ENCODE measurements at places on chromosomes 4 and X. TPM values are rescaled to one million over a fixed set of nuclear protein-coding genes. Genes with fewer than 3 reads are reported as not detected.

DNA sequence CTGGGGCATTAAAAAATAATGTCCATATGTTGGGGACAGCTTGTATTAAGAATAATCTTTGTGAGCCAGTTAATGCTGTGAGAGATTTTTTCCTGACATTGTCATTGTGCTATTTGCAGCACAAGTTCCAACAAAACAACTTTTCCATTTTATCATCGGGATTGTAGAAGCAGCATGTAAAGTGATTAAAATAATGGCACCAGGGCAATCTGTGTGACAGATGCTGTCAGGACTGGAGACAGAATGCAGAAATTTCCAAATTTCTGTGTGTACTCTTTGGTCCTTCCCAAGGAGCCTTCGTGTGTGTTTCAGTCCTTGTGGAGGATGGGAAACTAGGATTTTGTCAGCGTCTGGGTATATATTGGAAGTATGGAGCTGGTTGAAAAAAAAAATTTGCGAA, 101.5 kb upstream of the LIMCH1 start:
- no peak for DNase-seq

DNA sequence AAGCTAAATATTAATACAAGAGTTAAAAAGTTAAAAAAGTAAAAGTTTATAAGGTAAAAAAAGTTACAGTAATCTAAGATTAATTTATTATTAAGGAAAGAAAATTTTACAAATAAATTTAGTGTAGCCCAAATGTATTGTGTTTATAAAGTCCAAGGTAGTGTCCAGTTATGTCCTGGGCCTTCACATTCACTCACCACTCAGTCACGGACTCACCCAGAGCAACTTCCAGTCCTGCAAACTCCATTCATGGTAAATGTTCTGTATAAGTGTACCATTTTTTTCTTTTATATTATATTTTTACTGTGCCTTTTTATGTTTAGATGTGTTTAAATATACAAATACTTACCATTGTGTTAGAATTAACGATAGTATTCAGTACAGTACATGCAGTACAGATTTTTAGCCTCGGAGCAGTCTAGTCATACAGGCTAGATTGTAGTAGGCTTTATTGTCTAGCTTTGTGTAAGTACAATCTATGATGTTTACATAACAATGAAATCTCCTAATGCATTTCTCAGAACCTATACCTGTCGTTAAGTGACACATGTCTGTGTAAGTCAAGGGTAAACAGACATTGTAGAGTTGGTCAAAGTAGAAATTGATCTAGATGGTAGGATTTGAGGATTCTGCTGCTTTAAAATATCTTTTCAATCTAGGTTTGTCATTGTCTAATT, 197.7 kb downstream of the GC start:
- no peak for DNase-seq

- DNase-seq = no peak
These were observed 8.5 kb upstream of the PTTG2 start for GRCh38 chr4:37951461-37952352.

GRCh38 chr4:48340276-48340964, 909 bp upstream of the SLAIN2 start:
- no peak for DNase-seq

DNA sequence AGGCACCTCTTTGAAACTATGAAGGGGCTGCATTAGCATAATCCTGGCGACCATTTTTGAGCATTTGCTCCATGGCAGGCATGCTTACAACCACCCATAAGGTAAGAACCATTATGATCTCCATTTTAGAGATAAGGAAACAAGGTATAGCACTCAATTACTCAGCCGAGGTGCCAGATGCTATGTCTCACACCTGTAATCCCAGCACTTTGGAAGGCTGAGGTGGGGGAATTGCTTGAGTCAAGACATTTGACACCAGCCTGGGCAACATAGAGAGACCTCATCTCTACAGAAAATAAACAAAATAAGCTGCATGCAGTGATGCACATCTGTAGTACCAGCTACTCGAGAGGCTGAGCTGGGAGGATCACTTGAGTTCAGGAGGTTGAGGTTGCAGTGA, 43.6 kb downstream of the TIGD4 start:
- no peak for DNase-seq

DNA sequence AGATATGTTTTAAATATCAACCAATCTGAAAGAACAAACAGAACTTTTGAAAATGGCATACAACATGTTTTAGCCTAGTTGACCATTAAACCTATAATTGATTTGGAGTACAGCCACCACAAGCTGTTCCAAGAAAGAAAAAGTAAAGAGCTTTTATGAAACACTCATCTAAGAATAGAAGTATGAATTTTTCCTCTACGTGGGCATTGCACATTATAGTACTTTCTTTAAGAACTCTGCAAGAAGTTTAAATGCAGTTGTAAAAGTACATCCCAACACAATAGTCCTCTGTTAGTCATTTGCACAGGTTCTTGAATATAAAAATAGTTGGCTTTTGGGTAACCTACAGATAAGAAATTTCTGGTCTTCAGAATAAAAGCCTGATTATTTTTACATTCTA, 933.6 kb upstream of the ADGRL3 start:
- no peak for DNase-seq

GRCh38 chr4:71417150-71417549, 78.3 kb downstream of the SLC4A4 start:
- no peak for DNase-seq

DNA sequence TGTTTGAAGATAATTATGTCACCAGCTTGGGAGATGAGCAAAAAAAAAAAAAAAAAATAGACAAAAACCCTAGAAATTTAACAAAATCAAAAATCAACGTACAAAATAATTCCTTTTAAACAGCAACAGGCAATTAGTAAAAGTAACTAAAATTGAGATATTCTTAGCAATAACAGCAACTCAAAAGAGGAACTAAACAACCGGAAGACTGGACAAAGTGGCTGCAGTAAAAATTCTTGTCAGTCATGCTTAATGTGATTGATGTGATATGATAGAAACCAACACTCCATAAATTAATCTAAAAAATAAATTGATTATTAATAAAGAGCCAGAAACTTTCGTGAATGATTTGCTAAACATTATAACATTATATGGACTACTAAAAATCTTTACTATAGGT, 1534.6 kb upstream of the AGA start:
- DNase-seq = no peak

DNA sequence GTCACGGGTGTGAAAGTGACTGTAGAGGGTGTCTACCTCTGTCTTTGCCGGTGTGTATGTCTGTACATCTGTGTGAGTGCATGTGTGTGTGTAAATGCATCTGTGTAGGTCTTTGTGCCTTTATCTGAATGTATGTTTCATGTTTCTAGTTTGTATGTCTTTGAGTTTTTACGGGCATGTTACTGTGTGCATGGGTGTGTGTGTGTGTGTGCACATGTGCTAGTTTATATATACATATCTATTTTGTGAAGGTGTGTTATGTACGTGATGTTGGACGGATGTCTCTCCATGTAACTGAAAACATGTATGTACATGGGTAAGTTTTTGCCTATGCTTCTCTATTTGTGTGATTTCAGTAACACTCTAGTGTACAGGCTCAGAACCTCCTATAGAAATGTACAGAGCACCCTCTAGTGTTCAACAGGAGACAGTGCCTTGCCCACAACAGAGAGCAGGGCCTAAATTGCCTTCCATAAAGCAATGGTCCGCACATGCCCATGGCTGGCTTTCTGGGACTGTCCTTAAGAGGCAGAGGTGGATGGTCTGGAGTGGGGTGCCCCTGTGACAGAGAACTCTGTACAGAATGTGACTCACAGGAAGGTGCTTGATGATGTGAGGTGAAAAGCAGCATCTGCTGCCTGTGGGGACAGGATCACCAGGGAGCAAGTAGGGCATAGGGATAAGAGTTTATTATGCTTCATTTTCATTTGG, 343.5 kb downstream of the RAPGEF2 start:
- DNase-seq = no peak

- no peak for DNase-seq
These were observed 24.6 kb downstream of the ABLIM2 start for GRCh38 chr4:8133897-8134563.

GRCh38 chr4:78477276-78477675, 74.3 kb upstream of the ANXA3 start:
- DNase-seq = no peak

GRCh38 chr4:82889287-82889686, 1.7 kb downstream of the SEC31A start:
- DNase-seq = no peak

Gene SPANXB1
- not detected for total RNA-seq

Gene VCX2
- not detected for total RNA-seq

Gene NXF2
- not detected for total RNA-seq

Gene NDNF
- total RNA-seq = 5.1 TPM

Gene SSX1
- total RNA-seq = not detected

Gene DYNLT3
- 37.6 TPM for total RNA-seq

All from cardiac septum (tissue), 1 donor.